ENCODE measurements at places on chromosomes 16 and 17.

DNA sequence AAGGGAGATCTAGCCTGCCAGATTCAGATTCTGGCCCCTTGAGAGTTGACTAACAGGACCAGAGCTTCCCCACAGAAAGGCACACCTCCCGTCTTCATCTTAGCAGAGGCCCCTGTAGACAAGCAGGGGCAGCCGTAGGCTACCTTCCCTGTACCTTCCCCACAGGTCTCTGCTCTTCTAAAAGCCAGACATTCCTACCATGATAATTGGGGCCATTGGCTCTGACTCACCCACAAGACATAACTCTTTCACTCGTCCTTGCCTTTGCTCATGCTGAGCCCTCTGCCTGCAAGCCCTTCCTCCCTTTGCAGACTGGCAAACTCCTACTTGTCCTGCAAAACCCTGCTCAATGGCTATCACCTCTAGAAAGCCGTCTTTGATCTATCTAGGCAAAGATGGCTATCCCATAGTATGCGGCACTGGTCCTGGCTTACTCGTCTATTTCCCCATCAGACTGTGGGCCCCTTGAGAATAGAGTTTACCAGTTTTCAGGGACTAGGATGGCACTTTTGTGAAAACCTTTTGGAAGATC is 43.8 kb downstream of the PIMREG start:
- H3K4me1 ChIP-seq: no peaks in the 10 kb centered on the region
- H3K36me3 ChIP-seq: peaks cover 2% of the 10 kb centered on the region
- no peak overlapping the region for H3K4me3 ChIP-seq
- no peak for DNase-seq
- no peak overlapping the region for H3K27ac ChIP-seq

DNA sequence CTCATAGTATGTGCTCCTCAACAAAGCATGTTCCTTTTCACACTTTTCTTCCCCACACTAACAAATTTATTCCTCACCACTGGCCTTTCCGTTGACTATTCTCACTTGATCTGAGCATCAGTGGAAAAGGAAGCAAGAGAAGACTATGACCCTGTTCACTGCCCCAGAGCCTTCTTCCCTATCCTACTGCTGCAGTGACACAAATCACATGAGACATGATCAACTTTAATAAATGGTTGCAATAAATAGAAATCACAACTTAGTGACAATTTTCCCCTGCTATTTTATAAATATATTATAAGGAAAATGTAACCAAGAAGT is 438.7 kb upstream of the SOX9 start:
- no peak for DNase-seq
- no peak overlapping the region for H3K4me3 ChIP-seq
- H3K36me3 ChIP-seq: no peaks in the 10 kb centered on the region
- H3K4me1 ChIP-seq: no peaks in the 10 kb centered on the region

- H3K4me3 ChIP-seq: no peak overlapping the region
- no peaks in the 10 kb centered on the region for H3K36me3 ChIP-seq
- H3K27ac ChIP-seq: no peak overlapping the region
- DNase-seq: no peak
Measured at GRCh38 chr16:73172241-73172972, 124.5 kb upstream of the ZFHX3 start.

DNA sequence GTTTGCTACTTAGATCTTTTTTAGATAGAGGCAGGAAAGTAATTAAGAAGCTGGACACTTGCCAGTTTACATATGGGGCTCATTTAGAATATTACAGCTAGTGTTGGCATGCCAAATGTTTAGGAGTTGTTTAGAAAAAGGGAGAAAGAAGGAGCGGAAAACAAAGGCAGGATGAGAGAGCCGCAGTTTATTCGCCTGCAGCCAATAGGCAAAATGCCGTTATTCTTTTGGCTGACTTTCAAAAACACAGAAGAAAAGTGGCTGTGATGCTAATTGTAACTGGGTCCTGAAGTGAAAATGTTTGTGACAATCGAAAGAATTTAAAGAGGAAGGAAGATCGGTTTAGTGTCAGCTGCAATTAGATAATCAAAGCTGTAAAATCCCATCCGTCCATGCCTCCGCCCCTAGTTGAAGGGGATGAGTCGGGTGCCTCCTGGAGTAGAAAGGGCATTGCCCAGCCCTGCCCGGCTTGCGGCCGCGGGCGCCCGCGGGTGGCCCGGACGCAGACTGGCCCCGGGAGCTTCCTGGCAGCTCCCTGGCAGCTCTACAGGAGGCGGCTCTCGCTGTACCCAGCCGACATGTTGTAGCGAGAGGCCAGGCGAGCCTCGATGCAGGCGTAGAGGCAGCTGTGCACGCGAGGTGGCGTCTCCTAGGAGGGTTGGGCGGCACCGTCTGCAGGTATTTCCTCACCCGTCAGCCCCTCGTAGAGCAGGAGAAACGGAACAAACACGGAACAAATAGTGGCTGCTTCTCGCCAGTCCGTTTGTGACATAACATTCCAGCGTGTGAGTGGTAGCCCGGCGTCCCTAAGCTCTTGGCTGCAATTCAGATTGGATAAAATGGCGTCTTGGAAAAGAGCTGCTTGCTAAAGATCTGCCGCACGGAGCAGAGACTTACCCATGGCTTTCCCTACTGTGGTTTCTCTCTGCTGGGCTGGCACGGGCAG is 82.2 kb downstream of the TNRC6C start:
- H3K27me3 ChIP-seq: no peaks in the 10 kb centered on the region
- H3K27ac ChIP-seq: no peak overlapping the region
- no peak overlapping the region for H3K4me3 ChIP-seq
- peaks cover 31% of the 10 kb centered on the region for H3K36me3 ChIP-seq
- peaks cover 64% of the 10 kb centered on the region for H3K4me1 ChIP-seq

DNA sequence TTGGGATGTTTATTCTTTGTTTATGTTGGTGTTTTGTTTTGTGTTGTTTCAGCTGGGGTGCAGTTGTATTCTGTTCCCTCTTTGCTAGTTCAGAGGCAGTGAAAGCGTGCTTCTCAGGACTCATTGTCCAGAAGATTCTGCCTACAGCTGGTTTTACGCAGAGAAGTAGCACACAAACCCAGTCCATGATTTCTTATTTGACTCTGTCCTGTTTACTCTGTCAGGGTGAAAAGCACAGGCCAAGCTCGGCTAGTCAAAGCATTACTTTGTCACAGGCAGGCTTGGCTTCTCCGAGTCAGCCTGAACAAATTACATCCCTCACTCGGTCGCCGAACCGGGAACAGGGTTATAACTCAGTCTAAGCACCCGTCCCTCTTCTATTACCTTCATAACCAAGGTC is 435.0 kb downstream of the MAF start:
- DNase-seq: no peak
- no peak overlapping the region for H3K27ac ChIP-seq
- H3K36me3 ChIP-seq: peaks cover 2% of the 10 kb centered on the region
- peaks cover 13% of the 10 kb centered on the region for H3K4me1 ChIP-seq
- H3K27me3 ChIP-seq: no peaks in the 10 kb centered on the region

- no peak overlapping the region for H3K27ac ChIP-seq
- no peak overlapping the region for H3K4me3 ChIP-seq
- peaks cover 1% of the 10 kb centered on the region for H3K36me3 ChIP-seq
- H3K27me3 ChIP-seq: peaks cover 7% of the 10 kb centered on the region
- H3K4me1 ChIP-seq: peaks cover 10% of the 10 kb centered on the region
Measured at GRCh38 chr16:4570688-4571321, 14.7 kb downstream of the C16orf96 start.

GRCh38 chr16:15899538-15900100 is 11.2 kb upstream of the CEP20 start:
- DNase-seq: no peak
- H3K27ac ChIP-seq: no peak overlapping the region
- no peak overlapping the region for H3K4me3 ChIP-seq
- no peaks in the 10 kb centered on the region for H3K27me3 ChIP-seq

DNA sequence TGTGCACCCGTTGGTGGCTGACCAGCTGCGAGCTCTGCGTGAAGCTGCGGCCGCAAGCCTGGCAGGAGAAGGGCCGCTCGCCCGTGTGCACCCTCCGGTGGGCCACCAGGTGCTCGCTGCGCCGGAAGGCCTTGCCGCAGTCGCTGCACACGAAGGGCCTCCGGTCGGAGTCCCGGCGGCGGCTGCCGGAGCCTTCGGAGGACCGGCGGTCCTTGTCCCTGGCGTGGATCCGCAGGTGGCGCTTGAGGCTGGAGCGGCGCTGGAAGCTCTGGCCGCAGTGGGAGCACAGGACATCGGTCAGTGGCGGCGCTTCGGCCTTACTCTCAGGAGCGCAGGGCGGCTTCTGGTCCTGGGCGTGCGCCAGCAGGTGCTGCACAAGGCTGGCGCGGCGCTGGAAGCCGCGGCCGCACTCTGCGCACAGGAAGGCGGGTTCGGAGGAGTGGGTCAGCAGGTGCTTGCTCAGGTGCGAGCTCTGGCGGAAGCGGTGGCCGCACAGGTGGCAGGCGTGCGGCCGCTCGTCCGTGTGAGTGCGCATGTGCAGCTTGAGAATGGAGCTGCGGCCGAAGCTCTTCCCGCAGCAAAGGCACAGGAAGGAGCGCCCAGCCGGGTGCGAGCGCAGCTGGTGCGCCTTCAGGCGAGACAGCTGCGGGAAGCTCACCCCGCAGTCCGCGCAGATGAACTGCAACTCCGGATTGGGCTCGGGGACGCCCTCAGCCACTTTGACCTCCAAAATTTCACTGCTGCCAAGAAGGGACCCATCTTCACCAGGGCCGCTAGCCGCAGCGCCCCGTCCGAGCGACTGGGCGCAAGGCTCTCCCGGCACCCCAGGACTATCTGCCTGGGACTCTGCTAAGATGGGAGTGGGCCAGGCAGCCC is 9.1 kb downstream of the ZSCAN10 start:
- no peak overlapping the region for H3K27ac ChIP-seq
- no peak overlapping the region for H3K4me3 ChIP-seq
- H3K4me1 ChIP-seq: peaks cover 35% of the 10 kb centered on the region
- peaks cover 3% of the 10 kb centered on the region for H3K36me3 ChIP-seq

GRCh38 chr17:47781397-47781796 is 40.2 kb downstream of the OSBPL7 start:
- H3K27ac ChIP-seq: no peak overlapping the region
- no peak overlapping the region for H3K4me3 ChIP-seq
- H3K4me1 ChIP-seq: peaks cover 8% of the 10 kb centered on the region
- H3K36me3 ChIP-seq: no peaks in the 10 kb centered on the region
- DNase-seq: no peak

- peak; percentile 89 for DNase-seq
- H3K36me3 ChIP-seq: peaks cover 13% of the 10 kb centered on the region
- H3K27me3 ChIP-seq: peaks cover 21% of the 10 kb centered on the region
- H3K4me1 ChIP-seq: peaks cover 25% of the 10 kb centered on the region
Measured at GRCh38 chr16:90077240-90077756, at the start of gene PRDM7. TSS of gene PRDM7 (minus strand) at chr16:90077331. CDS start at chr16:90075910, 1,421 bp downstream.

GRCh38 chr16:6682142-6682811 is 650.4 kb upstream of the RBFOX1 start:
- no peaks in the 10 kb centered on the region for H3K4me1 ChIP-seq
- no peak overlapping the region for H3K27ac ChIP-seq
- DNase-seq: no peak
- no peak overlapping the region for H3K4me3 ChIP-seq
- no peaks in the 10 kb centered on the region for H3K36me3 ChIP-seq
- H3K27me3 ChIP-seq: no peaks in the 10 kb centered on the region

DNA sequence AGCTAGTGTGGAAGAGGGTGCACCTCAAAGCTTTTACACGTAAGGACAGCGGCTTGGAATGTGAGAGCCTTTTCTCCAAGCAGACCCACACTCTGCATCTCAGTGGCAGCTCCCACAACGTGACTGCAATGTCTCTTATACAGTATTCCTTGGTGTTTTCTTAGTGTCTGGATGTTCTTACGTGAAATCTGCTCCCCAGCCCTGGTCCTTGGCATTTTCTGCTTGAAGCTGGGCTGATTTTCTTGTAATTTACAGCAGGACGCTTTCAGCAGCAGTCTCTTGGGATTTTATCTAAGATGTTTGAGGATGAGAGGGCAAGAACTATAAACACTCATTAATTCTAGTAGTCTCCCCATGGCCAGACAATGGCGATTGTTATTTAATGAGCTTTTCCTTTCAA is 12.1 kb upstream of the POLR3E start:
- H3K4me1 ChIP-seq: no peaks in the 10 kb centered on the region
- H3K36me3 ChIP-seq: peaks cover 7% of the 10 kb centered on the region
- H3K27me3 ChIP-seq: no peaks in the 10 kb centered on the region
- H3K4me3 ChIP-seq: no peak overlapping the region
- H3K27ac ChIP-seq: no peak overlapping the region

- peak overlapping the region; percentile 98 for H3K4me3 ChIP-seq
- peaks cover 22% of the 10 kb centered on the region for H3K27me3 ChIP-seq
- no peak for DNase-seq
- peak overlapping the region; percentile 89 for H3K27ac ChIP-seq
- H3K4me1 ChIP-seq: peaks cover 36% of the 10 kb centered on the region
Measured at GRCh38 chr17:79838522-79839274, 542 bp downstream of the CBX4 start.

DNA sequence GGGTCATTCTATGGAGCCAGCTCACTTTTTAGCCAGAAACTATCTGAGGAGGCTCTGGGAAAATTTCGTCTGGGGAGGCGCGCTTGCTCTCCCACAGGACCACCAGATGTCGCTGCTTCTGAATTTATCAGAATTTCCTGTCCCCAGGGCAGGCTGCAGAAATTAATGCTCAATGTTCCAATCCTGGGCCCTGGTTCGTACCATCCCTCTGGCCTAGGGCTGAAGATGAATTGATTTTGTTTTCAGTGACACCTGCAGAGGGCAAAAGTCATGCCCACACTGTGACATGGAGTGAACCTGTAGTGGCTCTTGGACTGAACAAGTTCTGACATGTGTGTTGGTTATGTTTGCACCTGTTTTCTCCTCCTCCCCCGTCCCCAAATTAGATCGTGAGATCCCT is 482.6 kb downstream of the NPIPA7 start:
- H3K27me3 ChIP-seq: peaks cover 29% of the 10 kb centered on the region
- no peaks in the 10 kb centered on the region for H3K4me1 ChIP-seq
- no peaks in the 10 kb centered on the region for H3K36me3 ChIP-seq
- no peak overlapping the region for H3K27ac ChIP-seq
- peak; percentile 23 for DNase-seq

- no peak overlapping the region for H3K27ac ChIP-seq
- no peaks in the 10 kb centered on the region for H3K27me3 ChIP-seq
- no peak for DNase-seq
Measured at GRCh38 chr16:53605831-53606400, 97.7 kb downstream of the RPGRIP1L start.

GRCh38 chr17:46821482-46822387 is 3.2 kb upstream of the WNT3 start:
- H3K4me3 ChIP-seq: no peak overlapping the region
- no peak for DNase-seq
- H3K27ac ChIP-seq: no peak overlapping the region

DNA sequence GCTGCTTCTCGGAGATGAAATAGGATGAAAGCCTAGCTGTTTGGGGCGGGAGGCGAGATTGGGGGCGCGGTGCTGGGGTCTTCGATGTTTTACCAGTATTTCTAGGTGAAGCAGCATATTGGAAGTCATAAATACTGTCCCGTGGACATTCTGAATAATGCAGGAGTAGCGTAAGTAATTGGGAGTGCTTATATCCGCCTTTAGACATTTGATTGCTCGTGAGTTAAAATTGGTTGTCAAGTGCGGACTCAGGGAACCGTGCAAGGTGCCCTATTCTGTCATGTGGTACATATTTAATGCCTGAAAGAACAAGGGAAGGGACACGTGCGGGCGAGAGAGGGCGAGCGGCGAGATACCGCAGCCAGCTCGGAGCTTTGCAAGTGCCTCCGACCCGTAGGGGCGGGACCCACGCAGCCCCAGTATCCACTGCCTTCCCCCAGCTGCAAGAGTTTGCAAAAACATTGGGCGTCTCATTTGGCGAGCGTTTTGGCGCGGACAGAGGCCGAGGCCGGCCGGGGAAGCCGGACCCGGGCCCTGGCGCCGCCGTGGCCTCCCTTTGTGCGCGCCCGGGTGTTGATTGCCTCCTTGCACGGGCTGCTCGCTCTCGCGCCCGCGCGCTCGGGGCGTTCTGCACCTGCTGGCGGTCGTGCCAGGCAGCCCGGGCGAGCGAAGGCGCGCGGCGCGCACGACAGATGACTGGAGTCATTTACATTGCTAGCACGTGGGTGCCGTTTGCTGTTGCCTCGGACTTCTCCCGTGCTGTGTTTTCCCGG is 849.8 kb upstream of the RBFOX1 start:
- H3K4me3 ChIP-seq: no peak overlapping the region
- H3K36me3 ChIP-seq: no peaks in the 10 kb centered on the region
- H3K4me1 ChIP-seq: no peaks in the 10 kb centered on the region
- no peak overlapping the region for H3K27ac ChIP-seq
- no peaks in the 10 kb centered on the region for H3K27me3 ChIP-seq
